ENCODE measurements at places on chromosomes 6 and 20.

- DNase-seq: no peak
These were observed 125.9 kb downstream of the TAF4 start for GRCh38 chr20:61939691-61940360.

GRCh38 chr20:10249048-10249770 lies 30.6 kb downstream of the SNAP25 start:
- no peak for DNase-seq

GRCh38 chr6:117629119-117629660 lies 26.9 kb upstream of the GOPC start:
- no peak for DNase-seq

GRCh38 chr6:40896696-40897095 lies 142.3 kb downstream of the UNC5CL start:
- DNase-seq: no peak

- DNase-seq: no peak
These were observed 4.6 kb upstream of the BICRAL start for GRCh38 chr6:42777126-42777822.

DNA sequence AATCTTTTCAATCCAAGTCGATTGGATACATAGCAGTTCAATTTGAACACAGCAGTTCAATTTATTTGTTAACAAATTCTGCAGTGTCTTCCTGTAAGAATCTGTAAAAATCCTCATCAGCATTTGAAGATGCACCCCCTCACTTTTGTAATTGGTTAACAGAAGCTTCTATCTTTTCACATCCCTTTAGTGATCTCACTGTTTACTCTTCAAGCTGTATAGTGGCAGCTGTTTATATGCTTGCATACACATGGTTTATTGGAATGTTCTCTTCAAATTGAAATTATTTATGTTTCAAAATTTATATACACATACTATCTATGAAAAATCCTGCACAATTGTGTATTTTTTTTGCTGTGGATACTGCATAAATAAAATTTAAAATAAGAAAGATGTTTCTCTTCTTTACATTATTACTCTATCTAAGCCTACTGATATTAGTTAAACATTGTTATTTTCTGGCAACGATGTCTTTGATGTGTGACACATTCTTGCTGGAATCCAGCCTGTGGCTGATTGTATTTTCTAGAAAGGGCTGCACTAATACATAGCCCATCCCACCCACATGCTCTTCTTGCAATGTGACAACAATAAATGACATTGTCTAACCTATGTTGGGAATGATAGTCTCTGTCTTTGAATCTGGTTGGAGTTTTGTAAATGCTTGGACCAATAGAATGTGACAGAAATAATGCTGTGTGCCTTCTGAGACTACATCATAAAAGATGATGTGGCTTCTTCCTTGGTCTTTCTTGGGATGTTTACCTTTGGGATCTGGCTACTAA lies 573.0 kb downstream of the CD109 start:
- DNase-seq: no peak

- DNase-seq: no peak
These were observed 106.5 kb downstream of the CDH26 start for GRCh38 chr20:60064554-60065196.

DNA sequence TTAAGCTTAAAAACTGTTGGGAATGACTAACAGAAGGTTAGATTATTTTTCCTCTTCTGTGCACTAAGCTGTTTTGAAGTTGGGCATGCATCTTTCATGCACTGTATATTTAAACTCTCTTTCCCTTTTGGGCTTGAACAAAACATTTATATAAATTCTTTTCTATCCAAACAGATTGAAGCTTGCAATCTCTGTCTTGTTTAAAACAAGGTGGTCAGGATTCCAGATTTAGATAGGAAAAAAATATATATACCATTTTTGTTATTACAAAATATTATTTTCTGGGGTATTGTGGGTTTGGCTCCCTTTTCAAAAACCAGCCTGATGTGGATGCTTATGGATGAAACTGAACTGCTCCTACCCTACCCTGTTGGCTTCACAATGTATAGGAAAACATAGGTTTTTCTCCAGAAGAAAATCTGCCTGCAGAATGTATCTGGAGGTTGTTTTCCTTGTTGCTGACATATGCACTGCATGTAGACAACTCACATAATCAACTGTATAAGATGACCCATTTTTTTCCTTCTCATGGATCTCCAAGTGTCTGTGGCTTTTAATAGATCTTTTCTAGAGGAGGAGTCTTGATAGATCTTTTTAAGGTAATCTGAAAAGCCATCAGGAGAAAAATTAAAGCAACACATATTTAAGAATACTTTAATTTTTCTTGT lies 146.3 kb downstream of the PRL start:
- DNase-seq: no peak

- DNase-seq: no peak
These were observed 170.1 kb downstream of the KIF6 start for GRCh38 chr6:39555136-39555535.

DNA sequence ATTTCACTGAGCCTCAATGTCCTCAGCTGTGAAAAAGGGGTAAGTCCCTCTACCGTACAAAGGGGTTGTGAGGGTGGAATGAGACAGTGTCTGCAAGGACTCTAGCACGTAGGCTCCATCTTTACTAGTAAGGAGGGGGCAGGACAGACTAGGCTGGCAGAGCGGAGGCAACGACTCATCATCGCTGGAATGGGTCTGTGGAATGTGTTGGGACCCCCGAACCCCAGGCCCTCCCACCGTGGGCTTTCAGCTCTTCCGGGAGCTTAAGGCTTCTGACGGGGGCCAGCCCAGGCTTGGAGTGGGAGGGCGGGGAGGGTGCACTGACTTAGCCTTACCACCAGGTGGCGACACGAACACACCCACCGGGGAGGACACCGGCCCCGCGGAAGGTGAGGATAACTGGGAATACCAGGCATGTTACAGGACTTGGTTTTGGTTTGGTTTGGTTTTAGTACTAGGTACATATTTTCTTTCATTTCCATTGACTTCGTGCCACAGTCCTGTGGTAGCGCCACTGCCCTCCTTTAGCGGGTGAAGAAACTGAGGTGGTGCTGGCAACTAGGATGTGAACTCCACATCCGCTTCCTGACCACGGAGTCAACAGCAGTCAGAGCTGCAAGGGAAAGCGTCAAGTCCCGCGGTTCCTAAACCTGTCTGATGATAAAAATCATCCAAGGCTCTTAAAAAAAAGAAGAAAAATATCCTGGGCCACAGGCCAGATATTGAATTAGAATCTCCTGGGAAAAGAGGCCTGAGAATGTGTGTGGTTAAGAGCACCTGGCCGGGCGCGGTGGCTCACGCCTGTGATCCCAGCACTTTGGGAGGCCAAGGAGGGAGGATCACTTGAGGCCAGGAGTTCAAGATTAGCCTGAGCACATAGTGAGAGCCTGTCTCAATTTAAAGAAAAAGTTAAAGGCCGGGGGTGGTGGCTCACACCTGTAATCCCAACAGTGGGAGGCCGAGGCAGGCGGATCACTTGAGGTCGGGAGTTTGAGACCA lies 10.3 kb upstream of the TULP1 start:
- DNase-seq: no peak

- no peak for DNase-seq
These were observed 123.3 kb downstream of the KIF13A start for GRCh38 chr6:17863901-17864754.

- no peak for DNase-seq
These were observed 568 bp downstream of the CCDC170 start for GRCh38 chr6:151494235-151494935.

DNA sequence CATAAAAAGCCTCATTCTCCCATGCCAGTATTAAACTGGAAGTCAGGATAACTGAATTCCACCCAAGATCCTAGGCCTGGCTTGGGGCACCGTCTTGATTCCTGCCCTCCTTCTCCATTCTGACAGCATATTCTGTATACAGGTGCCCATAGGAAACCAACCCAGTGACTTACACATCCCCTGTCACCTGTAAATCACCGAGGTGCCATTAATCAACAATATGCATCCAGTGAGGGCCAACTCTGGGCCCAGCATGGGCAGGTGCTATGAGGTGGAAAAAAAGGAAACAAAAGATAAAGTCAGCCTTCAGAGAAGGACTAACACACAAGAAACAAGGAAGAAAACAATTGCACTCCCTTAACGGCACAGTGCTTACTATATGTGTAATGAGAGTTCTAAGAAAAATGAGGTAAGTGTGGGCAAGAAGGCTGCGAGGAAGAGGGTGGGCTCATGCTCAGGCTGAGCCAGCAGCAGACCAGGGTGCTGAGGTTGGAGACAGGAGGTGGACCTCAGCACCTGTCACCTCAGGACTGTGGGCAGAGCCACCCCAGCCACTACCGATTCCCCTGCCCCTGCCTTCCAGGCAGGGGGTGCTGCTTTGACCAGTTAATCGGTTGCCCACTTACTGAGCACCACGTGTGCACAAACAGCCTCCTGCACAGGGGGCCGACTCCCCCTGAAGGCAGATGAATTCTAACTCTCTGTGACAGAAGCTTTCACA lies 105.9 kb downstream of the TRERF1 start:
- no peak for DNase-seq
